Activated CD4-positive, alpha-beta T cell treated with anti-CD3 and anti-CD28 coated beads, Interleukin-2, amount 10 ng/mL, durations not matched to agents 24 days and 14 days (primary cell): ENCODE measurements at places on chromosomes 2 and 18. TPM values are rescaled to one million over a fixed set of nuclear protein-coding genes. Genes with fewer than 3 reads are reported as not detected.

- no peak for DNase-seq
- H3K27ac ChIP-seq: no peak overlapping the region
- no peak overlapping the region for H3K4me3 ChIP-seq
- peaks cover 1% of the 10 kb centered on the region for H3K36me3 ChIP-seq
These were observed 37.9 kb upstream of the NBEAL1 start for GRCh38 chr2:202976809-202977208.

DNA sequence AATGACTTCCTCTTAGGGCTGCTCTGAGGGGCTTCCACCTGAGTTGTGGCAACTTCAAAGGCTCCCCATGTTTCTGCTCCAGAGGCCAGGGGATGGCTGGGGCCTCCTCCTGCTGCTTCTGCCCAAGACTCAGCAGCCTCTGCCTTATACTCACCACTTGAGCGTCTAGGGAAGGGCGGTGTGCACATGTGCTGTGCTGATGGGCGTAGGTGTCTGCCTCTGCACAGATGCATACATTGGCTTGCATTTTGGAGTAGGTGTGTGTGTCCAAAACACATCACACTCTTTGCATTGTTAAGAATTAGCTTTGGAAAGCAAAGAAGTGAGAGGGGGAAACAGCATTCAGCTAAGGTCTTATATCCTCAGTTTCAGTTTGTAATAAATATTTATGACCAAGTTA, 85.2 kb downstream of the EN1 start:
- no peak overlapping the region for H3K4me3 ChIP-seq
- H3K36me3 ChIP-seq: no peaks in the 10 kb centered on the region
- DNase-seq: no peak
- H3K4me1 ChIP-seq: no peaks in the 10 kb centered on the region

GRCh38 chr18:24089076-24089475, 49.8 kb upstream of the CABYR start:
- H3K27ac ChIP-seq: no peak overlapping the region
- DNase-seq: no peak
- no peaks in the 10 kb centered on the region for H3K27me3 ChIP-seq
- H3K4me3 ChIP-seq: no peak overlapping the region
- H3K4me1 ChIP-seq: peaks cover 4% of the 10 kb centered on the region

DNA sequence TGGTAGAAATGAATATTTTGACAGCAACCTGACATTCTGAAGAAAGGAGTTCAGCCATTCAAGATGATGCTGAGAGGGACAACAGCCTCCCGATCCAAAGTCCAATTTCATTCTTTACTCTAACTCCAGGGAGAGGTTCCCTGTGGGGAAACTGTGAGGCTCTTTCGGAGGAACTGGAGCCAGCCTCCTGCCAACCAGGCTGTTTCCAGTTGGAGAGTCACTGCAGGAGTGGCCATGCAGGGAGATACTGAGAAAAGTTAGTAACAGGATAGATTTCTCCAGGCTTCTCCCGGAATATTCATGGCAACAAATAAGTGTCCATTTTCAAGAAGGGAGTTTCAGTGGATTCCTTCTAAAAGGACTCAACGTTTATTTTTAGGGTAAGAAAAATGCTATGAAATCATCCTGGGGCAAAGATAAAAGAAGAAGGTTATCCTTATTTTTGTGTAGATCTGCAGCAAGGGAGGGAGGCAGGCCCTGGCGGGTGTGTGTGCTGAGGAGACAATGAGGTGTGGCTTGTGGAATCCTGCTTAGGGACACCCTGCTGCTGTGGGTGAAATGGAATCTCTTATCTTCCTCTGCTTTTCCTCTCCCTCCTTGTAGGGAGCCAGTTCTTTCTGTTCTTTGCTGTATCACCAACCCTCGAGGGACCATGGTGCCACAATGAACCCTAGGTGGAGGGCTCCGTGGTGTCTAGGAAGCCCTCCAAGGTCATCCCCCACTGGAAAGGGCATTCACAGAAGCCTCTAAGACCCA, 18.1 kb downstream of the KLHL14 start:
- no peak overlapping the region for H3K27ac ChIP-seq
- no peaks in the 10 kb centered on the region for H3K4me1 ChIP-seq
- no peak for DNase-seq
- no peaks in the 10 kb centered on the region for H3K27me3 ChIP-seq
- H3K4me3 ChIP-seq: no peak overlapping the region

GRCh38 chr2:24228470-24228869, 53.6 kb downstream of the FAM228A start:
- H3K36me3 ChIP-seq: no peaks in the 10 kb centered on the region
- peak; percentile 10 for DNase-seq
- no peaks in the 10 kb centered on the region for H3K27me3 ChIP-seq
- H3K4me3 ChIP-seq: no peak overlapping the region

DNA sequence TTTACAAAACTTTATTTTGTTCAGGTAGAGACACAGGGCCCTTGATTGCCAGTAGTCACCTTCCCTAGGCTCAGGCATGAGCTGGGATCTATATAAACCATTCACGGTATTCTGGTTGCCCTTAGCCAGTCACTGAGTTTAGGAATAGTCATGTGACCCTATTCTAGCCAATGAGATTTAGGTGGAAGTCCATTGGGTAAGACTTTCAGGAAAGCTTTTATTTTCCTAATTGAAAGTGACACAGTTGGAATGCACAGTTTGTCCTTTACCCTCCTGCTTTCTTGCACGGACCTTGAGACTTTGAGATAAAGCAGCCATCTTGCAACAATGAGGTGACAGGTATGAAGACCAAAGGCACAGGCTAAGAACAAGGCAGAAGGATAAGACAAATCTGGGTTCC, 21.5 kb downstream of the SLC4A5 start:
- H3K27me3 ChIP-seq: peaks cover 8% of the 10 kb centered on the region
- H3K36me3 ChIP-seq: no peaks in the 10 kb centered on the region
- H3K4me1 ChIP-seq: no peaks in the 10 kb centered on the region
- no peak for DNase-seq
- H3K27ac ChIP-seq: no peak overlapping the region
- no peak overlapping the region for H3K4me3 ChIP-seq

DNA sequence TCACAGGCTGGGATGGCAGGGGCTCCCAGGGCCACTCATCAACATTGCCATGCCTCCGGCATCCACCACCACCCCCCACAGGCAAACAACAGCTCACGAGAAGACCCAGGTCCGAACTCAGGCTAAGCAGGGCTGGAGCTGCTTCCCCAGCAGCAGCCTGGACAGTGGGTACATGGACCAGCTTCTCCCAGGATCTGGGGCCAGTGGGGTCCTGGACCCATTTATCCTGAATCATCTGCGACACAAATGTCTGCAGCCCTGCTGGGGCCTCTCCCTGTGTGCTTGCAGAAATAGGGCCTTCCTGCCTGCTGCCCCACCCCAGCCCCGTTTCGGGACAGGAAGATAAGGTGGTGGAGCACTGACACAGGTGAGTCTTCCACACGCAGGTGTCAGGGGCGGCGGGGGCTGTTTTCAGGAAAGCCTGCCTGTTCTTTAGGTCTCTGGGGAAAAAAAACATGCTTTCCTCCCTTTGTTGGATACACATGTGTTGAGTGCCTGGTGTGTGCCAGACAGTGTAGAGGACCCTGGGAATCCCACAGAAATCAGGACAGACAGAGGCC, 4.5 kb downstream of the PRLH start:
- DNase-seq: no peak
- H3K27me3 ChIP-seq: no peaks in the 10 kb centered on the region
- peaks cover 5% of the 10 kb centered on the region for H3K4me1 ChIP-seq
- H3K36me3 ChIP-seq: no peaks in the 10 kb centered on the region
- no peak overlapping the region for H3K27ac ChIP-seq
- no peak overlapping the region for H3K4me3 ChIP-seq

GRCh38 chr18:35284841-35285240, 5.2 kb downstream of the ZSCAN30 start:
- DNase-seq: no peak
- H3K27me3 ChIP-seq: no peaks in the 10 kb centered on the region
- peaks cover 64% of the 10 kb centered on the region for H3K36me3 ChIP-seq
- peaks cover 21% of the 10 kb centered on the region for H3K4me1 ChIP-seq
- H3K27ac ChIP-seq: no peak overlapping the region

- DNase-seq: no peak
- H3K36me3 ChIP-seq: peaks cover 23% of the 10 kb centered on the region
- no peaks in the 10 kb centered on the region for H3K27me3 ChIP-seq
- no peak overlapping the region for H3K4me3 ChIP-seq
These were observed 34.1 kb downstream of the KCTD18 start for GRCh38 chr2:200475795-200476194.

DNA sequence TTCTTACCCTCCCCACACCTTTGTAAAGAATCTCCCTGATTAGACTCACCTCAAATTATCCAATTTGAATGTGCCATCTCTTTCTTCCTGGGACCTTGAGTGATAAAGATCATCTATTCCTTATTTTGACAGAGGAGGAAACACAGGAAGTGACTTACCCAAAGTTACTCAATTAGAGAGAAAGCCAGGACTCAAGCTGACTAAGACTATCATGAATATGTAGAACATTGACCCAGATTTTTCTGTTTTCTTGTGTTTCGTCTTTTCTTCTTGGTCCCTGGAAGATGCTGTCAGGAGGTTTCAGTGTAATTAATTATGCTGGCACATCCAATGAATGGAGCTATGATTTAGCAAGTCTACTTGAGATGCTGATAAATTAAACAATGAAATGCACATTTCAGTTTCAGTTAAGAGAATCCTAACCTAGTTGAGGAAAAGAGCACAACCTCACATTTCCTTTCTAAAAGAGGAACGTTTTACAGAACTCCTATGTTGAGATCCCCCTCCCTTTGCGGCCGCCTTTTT, 380.4 kb downstream of the CLIP4 start:
- H3K27me3 ChIP-seq: no peaks in the 10 kb centered on the region
- H3K4me1 ChIP-seq: no peaks in the 10 kb centered on the region
- H3K4me3 ChIP-seq: no peak overlapping the region
- no peaks in the 10 kb centered on the region for H3K36me3 ChIP-seq

PHOSPHO2 gene
- 3.0 and 3.2 TPM in 2 replicates for total RNA-seq

INHBB gene
- total RNA-seq: not detected in 2 replicates
